Activated naive CD4-positive, alpha-beta T cell treated with anti-CD3 and anti-CD28 coated beads, Interleukin-2, amount 50 U/mL, for 72 hours (primary cell): ENCODE measurements at places on chromosomes 1 and 21.

DNA sequence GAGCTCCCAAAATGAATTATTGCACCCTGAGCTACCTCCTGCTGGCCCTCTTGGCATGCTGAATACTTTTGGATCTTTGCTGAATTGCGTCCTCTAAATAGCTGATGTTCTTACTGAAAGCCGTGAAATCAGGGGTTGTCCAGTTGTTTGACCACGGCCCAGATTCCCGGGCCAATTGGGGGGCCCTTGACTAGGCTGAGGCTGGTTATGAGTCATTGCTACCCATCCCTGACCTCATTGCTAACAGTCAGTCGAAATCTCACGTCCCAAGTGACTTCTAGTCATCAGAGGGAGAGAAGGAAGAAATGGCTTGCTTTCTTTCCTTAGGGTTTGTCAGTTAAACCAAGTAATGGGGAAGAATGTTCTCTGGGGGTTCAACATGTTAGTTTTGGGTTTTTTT lies 37.4 kb downstream of the SMYD2 start:
- DNase-seq = no peak

- peak; percentile 74 for DNase-seq
These were observed 150.1 kb downstream of the PLXNA2 start for GRCh38 chr1:208093754-208094719.

DNA sequence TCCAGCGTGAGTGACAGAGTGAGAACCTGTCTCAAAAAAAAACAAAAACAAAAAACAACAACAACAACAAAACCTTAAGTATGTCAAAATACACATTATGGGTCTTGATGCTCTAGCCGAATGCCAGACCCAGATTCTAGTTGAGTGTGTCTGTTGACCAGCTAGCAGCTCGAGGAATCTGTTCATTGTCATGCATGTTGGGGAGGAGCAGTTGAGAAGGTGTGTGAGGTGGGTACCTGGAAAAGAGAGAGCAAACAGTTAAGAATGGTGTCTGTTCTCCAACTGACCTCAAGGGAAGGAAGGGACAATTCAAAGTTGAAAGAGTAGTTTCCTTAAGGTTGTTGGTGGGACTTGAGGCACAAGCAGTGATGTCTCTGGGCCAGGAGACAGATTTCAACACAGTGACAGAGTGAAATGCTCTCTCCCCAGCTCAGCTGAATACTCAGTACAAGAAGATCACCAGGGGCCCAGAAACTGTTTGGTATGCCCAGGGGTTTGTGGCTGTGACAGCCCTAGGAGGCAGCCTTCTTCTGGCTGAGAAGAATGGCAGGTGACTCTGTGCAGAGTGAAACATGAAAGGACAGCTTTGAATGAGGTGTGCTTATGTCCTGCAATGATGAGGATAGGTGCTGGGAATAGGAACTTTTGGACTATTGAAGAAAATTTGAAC lies 14.4 kb upstream of the POU2F1 start:
- no peak for DNase-seq

DNA sequence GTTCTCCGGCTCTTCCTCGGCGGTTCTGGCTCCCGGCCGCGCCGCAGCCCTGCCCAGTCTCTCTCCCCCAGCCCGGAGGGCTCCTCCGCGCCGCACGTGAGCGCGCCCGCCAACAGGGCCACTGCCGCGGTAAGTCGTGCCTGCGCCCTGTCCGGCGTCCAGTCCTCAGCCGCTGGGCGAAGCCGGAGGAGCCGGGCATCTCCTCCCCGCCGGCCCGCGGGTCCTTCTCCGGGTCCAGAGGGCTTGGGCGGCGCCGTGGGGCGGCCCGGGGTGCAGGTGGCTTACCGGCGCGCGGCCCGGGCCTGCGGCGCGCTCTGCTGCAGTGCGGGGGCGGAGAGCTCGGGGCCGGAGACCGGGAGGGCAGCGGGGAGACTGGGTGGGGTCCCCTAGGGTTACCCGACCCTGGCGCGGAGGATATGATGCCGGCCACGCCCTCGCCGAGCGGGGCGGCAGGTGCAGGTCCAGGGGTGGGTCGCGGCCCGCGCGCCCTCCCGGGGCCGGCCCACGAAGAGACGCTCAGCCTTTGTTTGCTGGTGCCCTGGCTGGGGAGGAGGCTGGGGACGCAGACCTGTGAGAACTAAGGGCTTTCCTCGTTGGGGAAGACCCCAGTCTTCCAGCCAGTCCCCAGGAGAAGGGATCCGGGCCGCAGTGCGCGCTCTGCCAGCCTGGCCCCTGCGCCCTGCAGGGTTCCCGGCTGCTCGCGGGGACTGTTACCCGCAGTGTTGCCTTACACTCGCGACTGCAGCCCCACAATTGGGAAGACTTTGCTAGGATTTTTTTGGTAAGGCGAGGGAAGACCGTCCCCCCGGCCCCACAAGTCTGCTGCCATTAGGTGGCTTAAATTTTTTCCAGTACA lies at the start of gene DOP1B:
DOP1B (plus strand) TSS at position 10 of the 856 bp plus-strand sequence. CDS start 7,910 bp downstream, outside the sequence.
- DNase-seq = no peak

DNA sequence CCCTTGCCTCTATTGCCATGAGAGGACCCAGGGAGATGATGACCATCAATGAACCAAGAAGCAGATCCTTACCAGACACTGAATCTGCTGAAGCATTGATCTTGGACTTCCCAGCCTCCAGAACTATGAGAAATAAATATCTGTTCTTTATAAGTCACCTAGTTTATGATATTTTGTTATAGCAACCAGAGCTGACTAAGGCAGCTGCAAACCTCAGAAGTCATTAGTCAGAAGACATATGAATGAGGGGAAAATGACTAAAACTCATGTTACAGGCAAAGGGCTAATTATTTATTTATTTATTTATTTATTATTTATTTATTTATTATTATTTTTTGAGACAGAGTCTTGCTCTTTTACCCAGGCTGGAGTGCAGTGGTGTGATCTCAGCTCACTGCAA lies 321.1 kb downstream of the TGFB2 start:
- no peak for DNase-seq

DNA sequence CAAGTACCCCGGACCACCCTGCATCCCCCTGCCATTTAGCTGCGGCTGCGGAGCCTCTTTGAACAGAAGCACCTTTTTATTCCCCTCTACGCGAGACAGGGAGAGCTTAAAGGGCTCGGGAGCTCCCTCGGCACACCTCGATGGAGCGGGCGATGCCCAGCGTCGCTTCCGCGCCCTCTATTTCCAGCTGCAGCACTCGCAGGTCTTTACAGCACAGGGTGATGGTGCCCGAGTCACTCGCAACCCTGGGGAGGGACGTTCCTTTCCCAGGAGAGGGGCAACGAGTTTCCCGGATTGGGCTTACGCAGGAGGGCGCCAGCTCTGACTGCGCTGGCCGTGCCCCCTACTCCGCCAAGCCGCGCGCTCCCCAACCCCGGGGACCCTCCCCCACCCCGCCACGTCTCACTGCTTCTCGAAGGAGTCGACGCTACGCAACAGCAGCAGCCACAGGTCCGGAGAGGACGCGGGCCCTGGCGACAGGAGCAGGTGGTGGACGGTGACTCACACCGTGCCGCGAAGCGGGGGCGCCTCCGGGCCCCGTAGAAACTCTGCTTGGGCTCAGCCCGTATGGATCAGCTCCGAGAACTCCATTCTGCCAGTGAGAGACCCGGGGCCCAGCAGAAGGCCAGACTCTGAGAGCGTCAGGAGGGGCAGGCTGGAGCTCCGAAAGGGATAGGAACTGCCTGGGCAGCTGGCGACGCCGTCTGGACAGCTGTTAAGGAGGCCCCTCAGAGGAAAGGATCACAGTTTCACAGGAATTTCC lies 5.8 kb upstream of the FAM167B start:
- peak; percentile 67 for DNase-seq

GRCh38 chr1:208709981-208710380 lies 465.8 kb upstream of the PLXNA2 start:
- no peak for DNase-seq
